ENCODE measurements at places on chromosomes 13 and 19. TPM values are rescaled to one million over a fixed set of nuclear protein-coding genes. Genes with fewer than 3 reads are reported as not detected.

Gene ERICH6B
- total RNA-seq: not detected

Gene FCAR
- total RNA-seq: not detected

- peaks cover 19% of the 10 kb centered on the region for H3K4me1 ChIP-seq
- no peak overlapping the region for H3K27ac ChIP-seq
- H3K27me3 ChIP-seq: no peaks in the 10 kb centered on the region
- DNase-seq: no peak
Measured at GRCh38 chr13:42924344-42924743, 67.7 kb downstream of the EPSTI1 start.

GRCh38 chr19:34305221-34306083 lies 51.1 kb downstream of the GARRE1 start:
- peak overlapping the region; percentile 18 for H3K27ac ChIP-seq
- H3K27me3 ChIP-seq: no peaks in the 10 kb centered on the region
- no peak overlapping the region for H3K4me3 ChIP-seq

DNA sequence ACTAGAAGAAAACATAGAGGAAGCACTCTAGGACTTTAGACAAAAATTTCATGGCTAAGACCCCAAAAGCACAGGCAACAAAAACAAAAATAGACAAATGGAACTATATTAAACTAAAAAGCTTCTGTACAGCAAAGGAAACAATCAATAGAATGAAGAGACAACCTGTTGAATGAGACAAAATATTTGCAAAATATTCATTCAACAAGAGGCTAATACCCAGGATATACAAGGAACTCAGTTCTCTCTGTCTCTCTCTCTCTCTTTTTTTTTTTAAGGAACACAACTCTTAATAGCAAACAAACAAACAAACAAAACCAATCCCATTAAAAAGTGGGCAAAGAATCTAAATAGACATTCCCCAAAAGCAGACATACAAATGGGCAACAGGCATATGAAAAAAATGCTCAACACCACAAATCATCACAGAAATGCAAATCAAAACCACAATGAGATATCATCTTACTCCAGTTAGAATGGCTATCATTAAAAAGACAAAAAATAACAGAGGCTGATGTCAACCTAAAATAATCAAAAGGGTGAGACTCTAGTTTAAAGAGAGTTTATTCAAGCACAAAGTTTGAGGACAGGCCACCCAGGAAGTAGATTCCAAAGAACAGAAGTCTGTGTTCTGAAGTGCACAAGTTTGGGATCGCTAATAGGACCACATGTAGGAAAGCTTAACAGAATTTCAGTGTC lies 27.1 kb upstream of the SLC7A9 start:
- no peak for DNase-seq
- H3K27me3 ChIP-seq: no peaks in the 10 kb centered on the region
- no peak overlapping the region for H3K27ac ChIP-seq
- no peaks in the 10 kb centered on the region for H3K4me1 ChIP-seq
- H3K36me3 ChIP-seq: peaks cover 63% of the 10 kb centered on the region
